ENCODE measurements at places on chromosomes 6 and 20. TPM values are rescaled to one million over a fixed set of nuclear protein-coding genes. Genes with fewer than 3 reads are reported as not detected.

The KCNK17 gene
- total RNA-seq: not detected

The LY6G6C gene
- total RNA-seq: not detected

The CD93 gene
- total RNA-seq: 43.5 TPM

The FAM209B gene
- not detected for total RNA-seq

The IP6K3 gene
- total RNA-seq: 47.6 TPM

The ANKRD60 gene
- not detected for total RNA-seq

The RIPOR2 gene
- 2.6 TPM for total RNA-seq

The ABRACL gene
- 7.9 TPM for total RNA-seq

The BPIFB1 gene
- not detected for total RNA-seq

The PKIB gene
- total RNA-seq: not detected

The SNAI1 gene
- 0.73 TPM for total RNA-seq

The CD2AP gene
- 10.0 TPM for total RNA-seq

The LAMP5 gene
- not detected for total RNA-seq

The MCCD1 gene
- not detected for total RNA-seq

The CCM2L gene
- 10.3 TPM for total RNA-seq

The TBX18 gene
- total RNA-seq: 8.4 TPM

The ADISSP gene
- 14.6 TPM for total RNA-seq
